MM.1S (cell line): ENCODE measurements at places on chromosomes 1 and 21.

DNA sequence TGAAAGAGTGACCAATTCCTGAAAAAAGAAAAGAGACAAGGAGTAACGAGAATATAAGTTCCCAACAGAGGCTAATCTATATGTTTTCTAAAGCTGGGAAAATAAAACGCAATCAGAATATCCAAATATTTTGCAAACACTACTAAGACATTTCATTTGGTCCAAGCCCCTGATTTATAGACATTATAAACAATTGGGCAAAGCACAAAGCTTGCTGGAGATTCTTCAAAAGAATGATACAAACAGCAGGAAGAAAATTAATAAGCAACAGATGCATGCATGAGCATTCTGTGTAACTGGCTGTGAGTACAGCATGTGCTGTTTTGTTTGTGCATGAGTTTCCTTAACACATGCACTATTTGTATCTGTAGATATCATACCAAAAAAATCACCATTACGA lies 552.9 kb downstream of the LTN1 start:
- H3K36me3 ChIP-seq = no peaks in the 10 kb centered on the region
- no peaks in the 10 kb centered on the region for H3K4me1 ChIP-seq
- DNase-seq = no peak
- H3K4me3 ChIP-seq = no peak overlapping the region
- H3K27me3 ChIP-seq = no peaks in the 10 kb centered on the region
- no peak overlapping the region for H3K27ac ChIP-seq

DNA sequence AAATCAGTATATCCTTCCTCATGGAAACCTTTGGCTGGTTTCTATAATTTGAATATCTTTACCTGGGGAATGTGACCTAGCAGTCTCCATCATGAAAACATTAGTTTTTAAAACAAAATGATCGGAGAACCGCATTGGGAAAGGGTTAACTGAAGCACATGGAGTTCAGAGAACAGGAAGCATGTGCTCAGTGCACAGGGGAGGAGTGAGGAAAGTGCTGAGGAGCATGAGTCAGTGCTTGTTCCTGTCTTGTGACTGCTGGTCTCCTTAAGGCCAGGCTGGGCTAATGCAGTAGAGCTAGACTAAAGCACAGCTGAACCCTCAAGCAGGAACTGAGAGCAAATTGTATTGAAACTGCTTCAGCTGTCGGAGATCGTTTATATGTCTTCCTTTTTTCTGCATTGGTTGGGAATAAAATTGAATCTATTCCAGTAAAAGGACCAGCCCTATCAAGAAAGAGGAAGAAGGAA lies 5.8 kb downstream of the IFI16 start:
- H3K27me3 ChIP-seq = no peaks in the 10 kb centered on the region
- H3K27ac ChIP-seq = peak overlapping the region; percentile 72
- H3K4me3 ChIP-seq = peak overlapping the region; percentile 41
- H3K4me1 ChIP-seq = peaks cover 38% of the 10 kb centered on the region

DNA sequence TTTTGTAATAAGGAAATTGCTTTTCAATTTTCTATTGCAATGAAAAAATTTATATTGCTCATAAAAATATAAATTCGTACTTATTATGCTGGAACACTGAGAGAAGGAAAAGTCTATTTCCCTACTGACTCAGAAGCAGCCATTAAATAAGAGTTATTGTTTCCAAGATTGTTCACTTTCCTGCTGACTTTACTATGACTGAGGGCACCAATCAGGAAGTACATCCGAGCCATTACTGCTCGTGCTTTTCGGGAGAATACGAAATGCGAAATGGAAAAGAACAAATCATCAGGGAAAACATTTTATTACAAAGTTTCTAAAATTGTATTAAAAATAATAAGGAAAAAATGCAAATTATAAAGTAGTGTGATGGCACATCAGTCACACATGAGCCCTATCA lies 204.8 kb downstream of the AKT3 start:
- H3K4me1 ChIP-seq = no peaks in the 10 kb centered on the region
- DNase-seq = no peak
- H3K27me3 ChIP-seq = no peaks in the 10 kb centered on the region
- no peak overlapping the region for H3K27ac ChIP-seq
- no peak overlapping the region for H3K4me3 ChIP-seq
- H3K36me3 ChIP-seq = no peaks in the 10 kb centered on the region

GRCh38 chr1:167716000-167716271 lies 5.8 kb upstream of the MPZL1 start:
- no peaks in the 10 kb centered on the region for H3K36me3 ChIP-seq
- H3K27me3 ChIP-seq = no peaks in the 10 kb centered on the region
- peak overlapping the region; percentile 78 for H3K4me3 ChIP-seq
- no peak for DNase-seq
- peak overlapping the region; percentile 75; the same call in 1 of the 2 replicates for H3K27ac ChIP-seq

DNA sequence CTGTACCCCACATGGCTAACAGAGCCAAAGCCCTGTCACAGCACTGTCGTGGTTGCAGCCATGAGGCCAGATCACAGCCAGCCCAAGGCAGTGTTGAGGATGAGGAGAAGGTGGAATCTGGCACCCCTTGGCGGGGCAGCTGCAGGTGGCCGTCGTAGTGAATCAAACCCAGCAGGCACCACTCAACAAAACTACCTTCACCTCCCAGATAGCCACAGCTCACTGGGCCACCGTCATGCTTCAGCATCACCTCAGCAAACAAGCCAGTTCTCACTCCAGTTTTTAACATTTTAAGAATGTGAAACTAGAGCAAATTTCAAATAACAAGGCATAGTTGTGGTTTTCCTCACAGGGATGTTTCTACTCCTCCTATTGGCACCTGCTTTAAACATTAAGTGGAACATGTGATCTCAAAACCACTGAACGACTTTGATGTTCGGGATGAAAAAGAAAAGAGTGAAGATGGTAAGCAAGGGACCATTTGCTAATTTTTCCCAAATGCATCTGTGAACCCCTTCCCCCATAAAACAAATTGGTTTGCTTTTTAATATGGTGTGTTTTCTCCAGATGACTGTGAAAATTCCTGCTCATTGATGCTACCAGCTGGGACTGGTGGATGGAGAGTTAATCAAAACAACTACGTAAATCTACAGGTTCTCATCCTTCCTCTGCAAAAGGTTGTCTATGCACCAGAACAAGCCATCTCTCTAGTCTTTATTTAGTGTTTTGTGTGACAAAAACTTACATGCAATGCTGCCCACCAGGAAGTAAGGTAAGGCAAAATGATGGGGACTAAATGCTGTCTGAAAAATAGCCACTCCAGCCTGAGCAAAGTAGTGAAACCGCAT lies 45.5 kb downstream of the TOR1AIP2 start:
- peak; percentile 94 for DNase-seq
- peak overlapping the region; percentile 38 for H3K4me3 ChIP-seq
- H3K36me3 ChIP-seq = no peaks in the 10 kb centered on the region
- H3K27ac ChIP-seq = peak overlapping the region; percentile 79
- H3K27me3 ChIP-seq = no peaks in the 10 kb centered on the region
